ENCODE measurements at places on chromosomes 1 and 21.

DNA sequence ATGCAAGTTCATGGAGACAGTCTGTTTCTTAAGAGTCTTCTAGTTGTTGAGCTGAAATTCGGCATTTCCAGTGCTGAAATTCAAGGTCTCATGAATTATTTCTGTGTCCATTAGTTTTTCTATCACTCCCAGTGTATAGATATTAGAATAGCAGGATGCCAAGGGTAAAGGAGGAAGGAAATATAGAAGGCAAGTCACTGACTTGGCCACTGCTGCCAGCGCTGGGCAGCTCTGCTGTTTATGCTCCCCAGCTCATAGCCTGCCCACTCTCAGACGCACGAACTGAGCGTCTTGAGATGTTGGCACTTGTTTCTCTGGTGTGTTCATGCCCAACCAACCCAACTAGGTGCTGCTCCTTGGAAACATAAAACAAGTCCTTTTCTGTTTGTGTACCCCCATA, 110.1 kb downstream of the SLC45A1 start:
- no peak for DNase-seq

GRCh38 chr1:191427593-191427992, 730.7 kb upstream of the RGS18 start:
- no peak for DNase-seq

- peak; percentile 52 for DNase-seq
Measured at GRCh38 chr1:36465731-36466369, 1.7 kb upstream of the MRPS15 start.

- DNase-seq, result no peak
Measured at GRCh38 chr1:36990928-36991327, 43.4 kb downstream of the GRIK3 start.

GRCh38 chr1:28087614-28088167, 719 bp downstream of the EYA3 start:
- DNase-seq, result no peak

- DNase-seq, result no peak
Measured at GRCh38 chr1:206867716-206868115, 2.3 kb downstream of the IL20 start.

GRCh38 chr1:159408862-159409400, 23.1 kb upstream of the OR10J4 start:
- no peak for DNase-seq

DNA sequence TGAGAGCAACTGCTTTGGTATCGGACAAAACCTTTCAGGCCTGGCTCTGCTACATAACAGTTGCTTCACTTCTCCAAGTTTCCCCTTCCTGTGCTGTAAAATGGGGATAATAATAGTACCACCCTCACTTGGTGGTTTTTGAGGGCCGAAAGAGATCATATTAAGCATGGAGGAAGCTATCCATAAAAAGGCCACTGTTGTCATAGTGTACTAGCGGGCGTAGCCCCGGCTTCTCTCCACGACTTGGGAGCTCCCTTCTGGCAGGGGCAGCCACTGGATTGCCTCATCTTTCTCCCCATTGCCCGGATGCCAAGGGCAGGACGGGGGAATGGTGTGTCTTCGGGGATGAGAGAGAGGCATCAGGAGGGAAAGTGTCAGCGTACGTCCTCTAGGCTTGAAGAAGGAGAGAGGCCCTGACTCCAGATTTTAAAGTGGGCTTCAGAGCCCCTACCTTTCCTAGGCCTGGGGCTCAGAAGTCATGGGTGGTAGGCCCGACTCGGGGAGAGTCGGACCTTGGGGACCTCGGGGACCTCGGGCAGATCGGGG, 548 bp upstream of the MFSD2A start:
- no peak for DNase-seq

- DNase-seq, result no peak
Measured at GRCh38 chr1:190159146-190159545, 318.5 kb downstream of the BRINP3 start.

- DNase-seq, result no peak
Measured at GRCh38 chr1:36081926-36082485, 1.9 kb upstream of the TEKT2 start.

- no peak for DNase-seq
Measured at GRCh38 chr1:218392780-218393179, 47.6 kb downstream of the TGFB2 start.

GRCh38 chr1:217889401-217889800, 258.3 kb downstream of the SPATA17 start:
- no peak for DNase-seq

- no peak for DNase-seq
Measured at GRCh38 chr21:31973402-31973944, 100.7 kb downstream of the HUNK start.

DNA sequence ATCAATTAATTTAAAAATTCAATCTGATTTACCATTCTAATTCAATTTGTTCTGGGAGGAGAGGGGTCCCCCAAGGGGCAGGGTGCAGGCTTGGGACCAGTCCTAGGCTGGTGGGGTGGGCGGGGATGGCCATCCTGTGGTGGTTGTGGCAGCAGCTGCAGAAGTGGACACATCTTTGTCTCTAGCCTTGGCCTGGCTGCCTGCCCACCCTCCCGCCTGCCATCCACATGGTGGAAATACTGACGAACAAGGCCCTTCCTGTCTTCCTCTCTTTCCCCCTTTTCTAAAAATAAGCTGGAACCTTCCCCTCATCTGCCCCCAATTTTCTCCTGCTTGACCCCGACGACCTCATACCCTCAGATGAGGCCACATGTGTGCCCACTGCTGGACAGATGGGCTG, 130.9 kb downstream of the FOXD2 start:
- no peak for DNase-seq

GRCh38 chr1:18293291-18293690, 185.7 kb downstream of the IGSF21 start:
- DNase-seq, result no peak

DNA sequence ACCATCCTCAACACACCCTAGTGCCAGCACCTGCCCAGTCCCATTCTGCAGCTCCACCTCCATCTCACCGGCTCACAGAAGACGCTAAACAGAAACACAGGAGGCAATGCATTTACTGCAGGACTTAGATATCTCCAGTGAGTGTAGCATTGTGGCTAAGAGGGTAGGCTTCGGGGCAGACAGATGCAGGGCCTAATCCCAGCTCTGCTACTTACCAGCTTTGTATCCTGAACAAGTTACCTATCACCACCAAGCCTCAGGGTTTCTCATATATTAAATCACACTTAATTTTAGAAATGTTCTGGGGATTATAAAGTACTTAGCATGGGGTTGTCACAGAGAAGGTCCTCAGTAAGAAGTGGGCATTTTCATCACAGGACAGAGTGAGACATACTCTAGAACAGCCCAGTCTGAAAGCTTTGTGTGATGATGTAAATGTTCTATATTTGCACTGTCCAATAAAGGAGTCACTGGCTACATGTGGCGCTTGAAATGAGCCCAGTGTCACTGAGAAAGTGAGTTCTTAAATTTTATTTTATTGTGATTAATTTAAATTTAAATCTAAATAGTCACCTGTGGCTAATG, 149.3 kb upstream of the C8B start:
- no peak for DNase-seq

GRCh38 chr1:209241487-209241886, 342.0 kb upstream of the CAMK1G start:
- no peak for DNase-seq

DNA sequence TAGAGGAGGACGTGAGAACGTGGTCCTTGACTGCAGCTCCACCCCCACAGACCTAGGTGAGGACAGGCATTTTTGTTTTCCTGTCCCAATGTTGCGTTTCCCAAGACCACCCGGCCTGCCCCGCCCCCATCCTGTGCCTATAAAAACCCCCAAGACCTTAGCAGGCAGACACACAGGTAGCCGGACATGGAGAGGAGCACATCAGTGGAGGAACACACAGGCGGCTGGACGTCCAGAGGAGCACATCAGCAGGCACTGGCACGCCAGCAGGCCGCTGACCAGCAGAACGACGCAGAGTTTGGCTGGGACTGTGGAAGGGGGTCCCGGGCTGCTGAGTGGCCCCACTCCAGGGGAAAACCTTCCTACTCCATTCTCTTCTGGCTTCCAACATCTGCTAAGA, 12.7 kb upstream of the HMGCL start:
- DNase-seq, result no peak

DNA sequence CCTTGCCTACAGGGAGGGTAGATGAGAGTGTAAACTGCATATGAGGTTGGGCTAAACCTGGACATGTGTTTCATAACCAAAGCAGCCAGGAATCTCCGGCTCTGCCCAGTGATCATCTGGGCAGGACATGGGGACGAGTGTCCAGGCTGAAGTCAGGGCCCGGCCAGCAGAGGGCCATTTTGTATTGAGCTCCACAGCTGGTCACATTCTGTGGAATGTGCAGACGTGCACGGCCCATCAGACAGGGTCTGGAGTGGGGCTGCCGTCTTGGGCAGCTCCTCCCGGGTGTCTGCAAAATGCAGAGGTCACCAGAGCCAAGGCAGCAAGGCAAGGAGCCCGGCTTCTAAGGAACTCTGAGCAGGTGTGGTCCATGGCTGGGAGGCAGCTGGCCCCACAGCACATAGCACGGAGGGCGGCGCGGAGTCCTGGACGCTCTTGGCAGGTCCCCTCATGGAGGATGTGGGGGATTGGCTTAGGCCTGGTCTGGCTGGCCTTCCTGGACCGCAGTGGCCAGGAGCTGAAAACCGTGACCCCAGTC, 6.2 kb downstream of the LRRC3 start:
- DNase-seq, result no peak

DNA sequence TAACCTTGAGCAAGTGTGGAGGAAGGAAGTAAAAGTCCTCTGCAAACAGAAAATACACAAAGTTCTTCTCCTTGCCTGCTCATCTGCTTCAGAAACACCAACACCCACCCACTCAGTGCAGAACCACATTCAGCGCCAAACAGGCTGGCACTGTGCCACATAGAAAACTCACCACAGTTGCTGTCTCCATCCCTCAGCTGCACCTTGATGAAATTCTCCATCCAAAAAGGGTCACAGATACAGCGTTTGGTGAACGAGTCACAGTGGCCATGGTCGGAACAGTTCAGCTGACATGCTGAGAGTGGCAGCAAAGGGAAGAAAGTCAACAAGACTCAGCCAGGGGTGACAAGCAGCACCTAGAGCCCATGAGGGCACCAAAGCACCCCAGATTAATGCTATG, 114.5 kb downstream of the KIAA0319L start:
- no peak for DNase-seq

- DNase-seq, result no peak
Measured at GRCh38 chr1:174399211-174399610, 48.6 kb upstream of the GPR52 start.

DNA sequence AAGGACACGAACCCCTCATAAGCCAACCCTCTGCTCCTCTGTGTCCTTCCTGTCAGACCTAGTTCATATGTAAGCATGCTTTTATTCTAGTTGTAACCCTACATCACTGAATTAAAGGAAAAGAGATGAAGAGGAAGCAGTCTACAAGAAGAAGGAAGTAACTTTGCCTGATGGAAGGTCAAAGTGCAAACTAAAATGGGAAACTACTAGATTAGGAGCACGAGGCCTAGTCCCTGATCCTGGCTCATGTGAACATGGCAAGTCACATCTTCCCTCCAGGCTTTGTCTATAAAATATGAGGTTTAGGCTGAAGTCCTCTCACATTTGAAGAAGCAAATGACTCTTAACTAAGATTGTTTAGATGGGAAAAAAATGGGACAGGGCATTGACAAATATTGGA, 13.2 kb downstream of the ZMYND12 start:
- no peak for DNase-seq

- DNase-seq, result no peak
Measured at GRCh38 chr1:81936853-81937252, 136.1 kb downstream of the ADGRL2 start.

- no peak for DNase-seq
Measured at GRCh38 chr1:204771358-204771757, 85.8 kb upstream of the LRRN2 start.

DNA sequence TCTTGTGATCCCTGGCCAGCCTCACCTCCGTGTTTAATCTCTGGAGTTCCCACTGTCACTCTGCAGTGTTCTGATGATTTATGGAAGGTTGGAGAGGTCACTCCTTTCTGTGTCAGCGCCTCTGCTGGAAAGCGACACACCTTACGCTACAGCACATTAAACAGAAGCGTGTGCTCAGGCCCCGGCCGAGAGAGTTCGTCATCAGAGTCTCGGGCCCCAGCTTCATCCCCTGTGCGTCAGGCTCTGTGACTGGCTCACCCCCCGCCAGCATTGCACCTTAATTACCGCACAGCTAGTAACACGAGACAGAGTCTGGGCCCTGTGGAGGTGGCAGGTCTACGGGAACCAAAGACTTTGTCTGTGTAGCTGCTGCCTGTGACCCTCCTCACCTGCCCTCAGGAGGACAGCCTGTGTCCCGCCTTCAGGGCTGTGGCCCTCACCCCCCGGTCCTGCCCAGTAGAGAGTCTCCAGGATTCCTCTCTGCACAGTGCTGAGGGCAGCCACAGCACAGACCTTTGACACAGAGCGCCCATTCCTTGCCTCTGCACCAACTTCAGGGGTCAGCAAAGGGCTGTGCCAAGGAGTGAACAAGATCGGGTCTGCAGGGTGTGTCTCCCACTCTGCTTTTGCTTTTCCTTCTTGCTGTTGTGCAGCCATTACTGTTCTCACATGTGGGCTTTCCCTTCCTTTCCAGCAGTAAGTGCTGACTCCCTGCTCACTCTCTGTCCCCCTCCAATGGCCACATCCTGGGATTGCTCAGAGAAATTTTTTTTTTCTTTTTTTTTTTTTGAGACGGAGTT, 157.6 kb downstream of the PGBD5 start:
- DNase-seq, result peak; percentile 75

DNA sequence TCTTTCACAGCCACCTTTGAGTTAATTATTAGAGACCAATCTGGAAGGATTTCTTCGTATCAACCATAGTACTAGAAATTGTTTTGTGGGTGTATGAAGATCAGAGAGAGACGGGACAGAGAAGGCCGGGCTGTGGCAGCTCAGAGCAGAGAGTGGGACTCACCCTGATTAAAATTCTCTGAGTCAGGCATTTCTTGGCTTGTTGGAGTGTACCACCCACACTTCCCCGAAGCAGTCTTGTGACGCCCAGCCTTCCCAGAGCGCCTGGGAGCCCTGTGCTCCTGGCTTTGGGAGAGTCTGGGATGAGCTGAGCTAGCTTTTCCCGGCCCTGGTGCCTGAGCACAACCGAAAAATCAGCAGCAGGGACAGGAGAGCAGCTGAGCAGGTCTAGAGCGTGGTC, 19.4 kb downstream of the PLEKHM2 start:
- peak; percentile 96 for DNase-seq

- no peak for DNase-seq
Measured at GRCh38 chr1:146020058-146021049, 1.2 kb downstream of the HJV start.

All from fibroblast of the aortic adventitia (primary cell).